Body of pancreas (tissue), 4 donors: ENCODE measurements at places on chromosomes 11 and 22. TPM values are rescaled to one million over a fixed set of nuclear protein-coding genes. Genes with fewer than 3 reads are reported as not detected.

Gene TMPRSS4
- not detected for total RNA-seq

Gene MS4A3
- total RNA-seq: not detected

Gene CLTCL1
- total RNA-seq: 0.66 TPM

Gene LINC01488
- not detected for total RNA-seq

Gene NRIP3
- total RNA-seq: 2.1 TPM

Gene ZP1
- not detected for total RNA-seq

Gene TBX10
- total RNA-seq: not detected

Gene OR52N4
- total RNA-seq: not detected

Gene B3GAT1
- not detected for total RNA-seq

Gene CCDC81
- total RNA-seq: 0.52 TPM

Gene MMP27
- not detected for total RNA-seq

Gene OR8K3
- not detected for total RNA-seq

Gene PDXP
- total RNA-seq: 23.1 TPM

Gene RGL4
- total RNA-seq: not detected

Gene ACRV1
- not detected for total RNA-seq

Gene SLC22A9
- 0.66 TPM for total RNA-seq

Gene FOLR3
- not detected for total RNA-seq

Gene C11orf42
- total RNA-seq: not detected

Gene CNGA4
- total RNA-seq: not detected

Gene CCDC116
- not detected for total RNA-seq

Gene OR6T1
- total RNA-seq: not detected

Gene TSSK2
- total RNA-seq: 0.33 TPM

Gene RIMBP3C
- total RNA-seq: not detected

Gene SYCE3
- not detected for total RNA-seq

Gene MIOX
- total RNA-seq: not detected

Gene MUC5B
- total RNA-seq: 4.6 TPM

Gene POLD3
- total RNA-seq: 13.8 TPM

Gene AP2A2
- total RNA-seq: 77.8 TPM
